Activated T-helper 17 cell treated with anti-CD3 and anti-CD28 coated beads, Interleukin-2, amount 50 U/mL, for 72 hours (primary cell): ENCODE measurements at places on chromosomes 5 and 9. TPM values are rescaled to one million over a fixed set of nuclear protein-coding genes. Genes with fewer than 3 reads are reported as not detected.

GRCh38 chr9:2568689-2569088 lies 52.9 kb upstream of the VLDLR start:
- no peak for ATAC-seq

Gene SPATA31A3
- not detected for total RNA-seq

DNA sequence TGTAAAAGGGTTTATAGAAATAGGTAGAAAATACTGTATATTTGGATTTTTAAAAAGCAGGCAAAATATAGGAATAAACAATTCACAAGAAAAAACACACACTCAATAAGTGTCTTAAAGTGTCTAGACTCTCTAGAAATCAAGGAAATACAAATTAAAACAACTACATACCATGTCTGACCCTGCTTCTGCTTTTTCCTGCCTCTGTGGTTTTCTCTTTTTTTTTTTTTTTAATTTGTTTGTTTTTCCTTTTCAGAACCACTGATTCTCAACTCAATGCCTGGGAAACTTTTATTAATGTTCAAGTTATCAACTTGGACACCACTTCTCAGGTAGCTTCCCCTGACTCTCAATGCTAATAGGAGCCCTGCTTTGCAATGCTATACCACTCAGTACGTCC lies 25.5 kb upstream of the TAS2R1 start:
- no peak for ATAC-seq

Gene LCN12
- 0.54 TPM for total RNA-seq

Gene HRCT1
- total RNA-seq = not detected

Gene TRIM23
- 7.0 TPM for total RNA-seq

- peak; percentile 71 for ATAC-seq
Measured at GRCh38 chr5:6907320-6907918, 194.2 kb downstream of the TENT4A start.

DNA sequence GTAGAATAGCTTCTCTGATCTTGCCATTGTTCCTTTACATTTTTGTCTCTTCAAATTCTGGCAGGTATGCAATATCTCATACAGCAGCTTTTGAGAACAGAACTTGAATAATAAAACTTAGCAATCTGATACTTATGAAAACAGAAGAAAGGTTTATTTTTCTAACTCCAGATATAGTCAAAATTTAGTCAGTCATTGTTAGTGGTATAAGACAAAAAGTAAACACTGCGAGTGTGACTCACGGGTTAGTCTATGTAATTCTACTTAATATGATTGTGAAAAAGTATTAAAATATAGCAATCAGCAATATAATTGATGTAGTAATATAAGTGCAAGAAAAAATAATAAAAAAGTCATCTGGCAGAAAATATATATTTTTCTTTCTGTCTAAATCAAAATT lies 910.4 kb downstream of the DNAH5 start:
- ATAC-seq = no peak

DNA sequence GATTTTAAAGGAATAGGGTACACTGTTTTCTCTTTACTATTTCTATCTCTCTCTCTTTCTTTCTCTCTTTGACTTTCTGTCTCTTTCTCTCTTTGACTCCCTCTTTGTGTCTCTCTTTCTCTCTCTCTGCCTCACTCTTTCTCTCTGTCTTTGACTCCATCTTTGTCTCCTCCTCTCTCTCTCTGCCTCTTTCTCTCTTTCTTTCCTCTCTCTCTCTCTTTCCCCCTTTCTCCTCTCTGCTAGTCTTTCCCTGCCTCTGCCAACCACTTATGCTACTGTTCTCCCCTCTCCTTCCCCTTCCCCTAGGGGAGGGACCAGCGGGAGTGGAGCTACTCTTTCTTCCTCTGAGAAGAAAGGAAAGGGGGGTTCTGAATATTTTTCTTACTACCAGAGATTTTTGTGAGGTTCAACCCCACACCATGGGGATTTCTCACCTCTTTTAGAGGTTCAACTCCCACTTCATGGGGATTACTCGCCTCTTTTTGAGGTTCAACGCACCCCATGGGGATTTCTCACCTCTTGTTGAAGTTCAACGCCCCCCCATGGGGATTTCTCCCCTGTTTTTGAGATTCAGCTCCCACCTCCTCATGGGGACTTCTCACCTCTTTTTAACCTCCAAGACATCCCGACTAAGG lies 309.9 kb downstream of the NR3C1 start:
- peak; percentile 62 for ATAC-seq

Gene CDHR2
- total RNA-seq = 0.50 TPM

Gene TMEM252
- total RNA-seq = not detected

Gene KCNV2
- not detected for total RNA-seq

GRCh38 chr5:27034565-27034964 lies 3.8 kb downstream of the CDH9 start:
- no peak for ATAC-seq

Gene ORM2
- not detected for total RNA-seq

DNA sequence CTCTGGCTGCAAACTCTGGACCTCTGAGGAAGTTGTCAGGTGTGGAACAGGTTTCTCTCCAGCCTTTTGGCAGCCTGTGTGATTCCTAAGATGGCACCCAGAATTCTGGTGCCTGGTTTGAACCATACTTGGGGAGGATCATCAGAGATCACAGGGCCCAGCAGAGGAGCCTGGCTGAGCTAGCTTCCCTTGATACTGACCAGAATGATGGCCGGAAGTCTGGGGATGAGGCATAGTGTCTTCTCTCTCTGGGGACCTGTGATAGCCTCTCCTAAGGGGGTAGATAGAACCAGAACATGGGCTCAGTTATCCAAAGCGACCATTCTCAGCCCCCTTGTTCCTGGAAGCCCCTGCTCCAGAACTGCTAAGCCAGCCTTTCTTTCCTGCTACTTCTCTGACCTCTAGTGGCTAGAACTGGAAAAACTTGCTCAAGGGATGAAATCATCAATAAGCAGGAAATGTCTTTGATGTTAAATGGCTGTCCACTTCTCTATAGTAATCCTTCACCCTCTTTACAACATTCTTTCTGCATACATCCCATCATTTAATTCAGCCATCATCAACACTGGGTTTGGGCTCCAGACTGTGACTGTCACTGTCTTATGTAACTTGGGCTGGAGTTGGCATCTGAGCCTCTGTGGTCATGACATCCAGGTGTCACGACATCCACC lies 55.1 kb downstream of the C9orf152 start:
- ATAC-seq = no peak

GRCh38 chr5:62477801-62478200 lies 65.2 kb downstream of the IPO11 start:
- no peak for ATAC-seq
